Left kidney (tissue), 8 donors: ENCODE measurements at places on chromosomes 16 and 17.

DNA sequence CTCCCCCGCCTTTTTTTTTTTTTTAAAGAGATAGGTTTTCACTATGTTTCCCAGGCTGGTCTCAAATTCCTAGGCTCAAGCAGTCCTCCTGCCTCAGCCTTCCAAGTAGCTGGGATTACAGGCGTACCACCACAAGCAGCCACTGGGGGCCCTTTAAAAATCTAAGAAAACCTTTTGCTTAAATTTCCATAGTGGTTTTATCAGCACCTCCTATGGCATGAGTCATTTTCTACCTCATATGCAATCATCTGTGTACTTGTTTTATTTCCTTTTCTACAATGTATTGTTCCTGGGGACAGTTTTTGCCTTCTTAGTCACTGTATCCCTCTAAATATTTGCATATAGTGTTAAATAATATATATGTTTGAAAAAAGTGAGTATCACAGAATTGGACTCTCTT is 29.2 kb downstream of the GNA13 start:
- DNase-seq, result no peak

GRCh38 chr16:27737513-27737912 is 187.6 kb downstream of the KATNIP start:
- no peak for DNase-seq

GRCh38 chr16:14423344-14423743 is 206.7 kb downstream of the PARN start:
- DNase-seq, result no peak

- no peak for DNase-seq
These were observed 30.7 kb upstream of the SOX9 start for GRCh38 chr17:72090108-72090507.

GRCh38 chr17:49218941-49219913 is 8.7 kb downstream of the ABI3 start:
- no peak for DNase-seq

DNA sequence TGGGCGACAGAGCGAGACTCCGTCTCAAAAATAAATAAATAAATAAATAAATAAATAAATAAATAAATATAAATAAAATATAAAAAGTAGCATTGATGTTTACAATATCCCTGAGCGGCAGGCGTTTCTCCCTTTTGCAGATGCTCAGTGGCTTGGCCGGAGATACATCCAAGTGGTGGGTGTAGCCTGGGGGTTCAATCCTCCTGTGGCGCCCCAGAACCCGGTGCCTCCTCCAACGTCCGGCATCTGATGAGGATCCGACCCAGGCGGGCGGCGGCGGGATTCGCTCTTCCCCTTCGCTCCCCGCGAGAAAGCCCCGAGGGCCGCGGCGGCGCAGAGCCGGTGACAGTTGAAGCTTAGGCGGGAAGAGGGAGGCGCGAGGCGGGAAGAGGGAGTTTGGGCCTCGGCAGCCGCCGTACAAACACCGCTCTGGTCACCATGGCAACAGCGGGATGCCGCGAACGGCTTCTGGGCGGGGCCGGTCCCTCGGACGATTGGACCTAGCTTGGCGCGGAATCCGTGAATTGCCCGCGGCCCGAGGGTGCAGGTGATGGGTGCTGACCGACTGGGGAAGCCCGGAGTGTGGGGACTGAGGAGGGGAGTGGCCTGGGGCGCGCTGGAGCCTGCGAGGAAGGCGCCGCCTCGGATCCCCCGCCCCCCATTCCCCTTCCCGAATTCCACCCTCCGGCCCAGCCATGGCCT is 12.7 kb upstream of the ALDOA start:
- DNase-seq, result peak; percentile 89

- DNase-seq, result no peak
These were observed 210.2 kb downstream of the PARN start for GRCh38 chr16:14419817-14420216.
